ENCODE measurements at places on chromosomes 7 and 10.

DNA sequence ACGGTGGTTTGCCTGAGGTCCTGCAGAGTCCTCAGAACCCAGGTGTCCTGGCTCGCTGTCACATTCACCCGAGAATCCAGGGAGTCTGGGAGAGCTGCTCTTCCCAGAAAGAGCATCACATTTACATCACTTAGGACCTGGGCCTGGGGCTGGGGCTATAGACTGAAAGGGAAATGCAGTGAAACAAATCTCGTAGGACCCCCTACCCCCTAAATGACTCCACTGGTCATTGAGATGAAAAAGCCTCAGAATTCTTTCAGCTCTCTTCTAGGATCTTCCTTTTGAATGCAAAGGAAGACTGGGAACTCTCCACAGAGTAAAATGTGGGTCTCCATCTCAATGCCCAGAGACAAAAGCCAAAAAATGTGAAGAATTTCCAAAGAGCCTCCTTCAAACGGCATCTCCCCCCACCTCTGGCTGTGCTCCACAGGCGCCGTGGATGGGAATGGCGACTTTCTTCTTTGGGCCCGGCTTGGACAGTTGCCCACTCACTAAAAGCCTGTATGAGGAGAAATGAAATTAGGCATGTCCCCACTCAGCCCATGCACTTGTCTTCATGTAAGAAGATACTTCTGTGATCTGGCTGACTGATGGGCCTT, 49.0 kb upstream of the PODXL start:
- DNase-seq: no peak

DNA sequence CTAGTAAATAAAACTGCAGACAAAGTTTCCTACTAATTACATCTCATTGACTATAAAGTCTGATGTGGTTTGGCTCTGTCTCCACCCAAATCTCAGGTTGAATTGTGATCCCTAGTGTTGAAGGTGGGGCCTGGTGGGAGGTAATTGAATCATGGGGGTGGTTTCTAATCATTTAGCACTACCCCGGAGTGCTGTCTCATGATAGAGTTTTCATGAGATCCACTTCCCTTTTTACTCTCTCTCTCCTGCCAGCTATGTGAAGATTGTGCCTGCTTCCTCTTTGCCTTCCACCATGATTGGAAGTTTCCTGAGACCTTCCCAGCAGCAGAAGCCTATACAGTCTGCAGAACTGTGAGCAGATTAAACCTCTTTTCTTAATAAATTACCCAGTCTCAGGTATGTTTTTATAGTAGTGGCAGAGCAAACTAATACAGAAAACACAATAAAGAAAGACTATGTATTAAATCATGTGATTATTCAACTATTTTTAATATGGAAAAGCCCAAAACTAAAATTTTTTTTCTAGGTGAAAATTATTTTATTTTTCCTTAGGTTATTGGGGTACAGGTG, 232.1 kb downstream of the FZD1 start:
- no peak for DNase-seq

- DNase-seq: no peak
These were observed 65.9 kb downstream of the FGFR2 start for GRCh38 chr10:121532292-121532864.

DNA sequence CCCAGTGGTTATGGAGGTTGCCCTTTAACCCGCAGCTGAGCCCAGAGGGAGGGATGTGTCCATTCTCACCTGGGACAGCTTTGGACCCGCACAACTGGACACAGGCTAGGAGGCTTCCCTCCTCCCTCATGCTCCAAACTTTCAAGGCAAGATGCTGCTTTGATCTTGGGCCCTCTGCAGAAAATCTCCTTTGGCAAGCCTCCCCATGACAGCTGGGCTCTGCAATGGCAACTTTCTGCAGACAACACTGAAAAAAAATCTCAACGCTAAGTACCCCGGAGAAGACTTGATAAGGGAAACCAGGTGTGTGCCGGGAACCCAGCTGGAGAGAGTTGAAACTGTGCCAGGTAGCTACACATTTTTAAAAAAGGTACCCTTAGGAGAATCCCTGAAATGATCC, 610.1 kb downstream of the LRMDA start:
- DNase-seq: no peak

GRCh38 chr7:77799078-77799964, 748 bp downstream of the PHTF2 start:
- DNase-seq: no peak

- no peak for DNase-seq
These were observed 83.8 kb upstream of the MACROH2A2 start for GRCh38 chr10:69968830-69969229.

- no peak for DNase-seq
These were observed 64.3 kb downstream of the HOXA1 start for GRCh38 chr7:27031289-27032172.

- no peak for DNase-seq
These were observed 33.7 kb downstream of the ZNF775 start for GRCh38 chr7:150412518-150413488.

DNA sequence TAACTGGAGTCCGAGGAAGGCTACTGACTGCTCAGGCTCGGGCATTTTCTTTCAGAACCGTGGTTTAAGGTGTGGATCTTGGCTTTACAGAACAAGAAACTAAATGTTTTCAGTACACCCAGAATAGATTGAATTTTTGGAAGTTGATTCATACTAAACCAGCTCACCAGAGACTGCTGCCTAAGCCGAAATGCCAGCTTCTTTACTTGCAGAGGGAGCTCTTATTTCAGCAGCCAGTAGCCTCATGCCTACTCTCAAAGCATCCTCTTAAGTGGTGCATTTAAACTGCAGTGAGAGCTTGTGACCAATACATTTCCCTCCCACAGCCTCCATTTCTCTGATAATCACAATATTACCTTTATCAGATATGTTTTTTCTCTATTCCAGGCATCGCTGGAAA, 615.1 kb downstream of the SUGCT start:
- DNase-seq: no peak

- DNase-seq: no peak
These were observed 73.5 kb downstream of the ZFAND4 start for GRCh38 chr10:45599021-45599603.

- no peak for DNase-seq
These were observed 56.5 kb upstream of the ORC5 start for GRCh38 chr7:104264285-104264684.

DNA sequence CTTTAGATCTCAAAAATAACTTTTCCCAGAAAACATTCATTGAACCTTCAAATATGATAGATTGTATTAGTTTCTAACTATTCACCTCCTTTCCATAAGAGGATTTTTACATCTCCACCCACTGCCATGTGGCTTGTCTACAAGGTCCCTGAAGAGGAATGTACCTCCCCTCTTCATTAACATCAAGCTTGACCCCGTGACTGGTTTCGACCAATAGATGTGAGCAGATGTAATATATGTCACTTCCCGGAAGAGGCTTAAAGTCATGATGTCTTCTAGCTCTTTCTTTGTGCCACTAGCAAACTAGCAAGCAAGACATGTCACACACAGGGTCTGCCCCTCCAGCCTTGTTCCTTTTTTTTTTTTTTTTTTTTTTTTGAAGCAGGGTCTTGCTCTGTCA, 6.9 kb downstream of the BAZ1B start:
- no peak for DNase-seq

DNA sequence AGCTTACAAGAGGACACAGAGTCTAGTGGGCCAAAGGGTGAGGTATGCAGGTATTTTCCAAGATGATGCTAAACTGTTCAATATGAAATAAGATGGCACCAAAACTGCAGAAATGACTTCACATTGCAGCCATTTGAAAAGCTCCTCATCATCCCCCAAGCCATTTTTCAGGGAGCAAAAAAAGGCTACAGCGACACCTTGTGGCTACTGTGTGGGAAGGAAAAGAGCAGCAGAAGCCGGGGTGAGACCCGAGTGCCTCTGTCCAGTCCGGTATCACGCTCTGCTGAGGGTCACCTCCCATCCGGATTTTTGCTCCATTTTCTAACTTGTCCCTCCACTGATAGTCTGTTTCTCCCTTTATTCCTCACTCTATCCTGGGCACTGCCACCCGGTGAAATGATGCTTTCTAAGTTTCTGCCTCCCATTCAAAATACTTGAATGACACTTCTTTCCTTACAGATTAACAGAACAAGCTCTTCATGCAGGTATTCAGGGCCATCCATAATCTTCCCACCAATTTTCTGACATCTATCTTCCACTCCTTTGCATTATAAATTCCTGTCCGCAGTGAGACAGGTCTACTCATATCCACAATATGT, 220.2 kb downstream of the DGKI start:
- no peak for DNase-seq

DNA sequence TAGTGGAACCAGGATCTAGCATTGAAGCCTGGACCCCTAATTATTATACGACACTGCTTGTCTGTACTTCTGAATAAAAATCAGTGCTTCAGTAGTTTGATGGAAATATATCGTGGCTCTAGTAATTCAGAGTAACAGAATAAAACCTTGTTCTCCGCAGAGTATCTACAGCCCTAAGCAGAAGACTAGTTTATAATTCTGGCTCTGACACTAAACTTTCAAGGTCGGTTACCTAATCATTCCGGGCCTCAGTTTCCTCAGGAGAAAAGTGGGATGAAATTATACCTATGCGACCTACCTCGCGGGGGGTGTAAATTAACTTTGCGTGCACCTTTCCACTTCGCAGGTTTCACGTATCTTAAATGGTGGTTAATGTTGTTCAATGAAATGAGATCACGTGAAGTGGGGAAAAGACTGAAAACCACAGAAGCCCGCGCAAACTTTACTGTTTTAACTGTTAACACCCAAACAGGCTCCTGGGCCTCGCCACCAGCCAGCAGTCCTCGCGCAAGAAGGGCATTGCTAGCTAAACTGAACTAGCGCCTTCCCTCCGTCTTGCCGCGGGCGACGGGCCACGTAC, 615 bp downstream of the THAP5 start:
- DNase-seq: no peak

DNA sequence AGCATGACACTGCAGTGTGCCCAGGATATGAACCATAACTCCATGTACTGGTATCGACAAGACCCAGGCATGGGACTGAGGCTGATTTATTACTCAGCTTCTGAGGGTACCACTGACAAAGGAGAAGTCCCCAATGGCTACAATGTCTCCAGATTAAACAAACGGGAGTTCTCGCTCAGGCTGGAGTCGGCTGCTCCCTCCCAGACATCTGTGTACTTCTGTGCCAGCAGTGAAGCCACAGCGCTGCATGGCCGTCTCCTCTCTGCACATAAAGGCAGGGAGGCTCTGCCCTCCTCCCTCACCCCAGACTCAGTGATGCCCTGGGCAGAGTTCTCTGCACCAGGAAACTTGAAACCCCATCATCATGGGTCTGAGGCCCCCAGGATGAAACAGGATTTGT, 70.7 kb upstream of the PRSS58 start:
- DNase-seq: no peak

GRCh38 chr10:68628576-68629127, 68.5 kb downstream of the TET1 start:
- DNase-seq: no peak

DNA sequence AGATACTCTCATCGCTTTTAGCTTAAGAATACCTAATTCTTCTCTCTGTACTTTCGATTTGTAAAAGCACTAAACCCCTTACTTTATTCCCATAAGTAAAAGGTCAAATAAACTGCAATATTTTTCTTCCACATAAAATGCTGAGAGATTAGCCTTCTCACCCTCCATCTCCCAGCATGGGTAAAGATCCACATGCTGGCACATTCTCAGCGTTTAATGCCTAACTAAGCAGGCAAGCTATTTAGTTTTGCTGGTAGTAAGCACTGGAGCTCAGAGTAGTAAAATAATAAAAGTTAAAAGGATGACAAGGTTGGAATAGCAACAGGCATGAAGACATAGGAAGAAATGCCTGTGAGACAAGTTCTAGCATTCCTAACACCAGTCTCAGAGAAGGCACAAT, 65.9 kb upstream of the NEBL start:
- no peak for DNase-seq

GRCh38 chr7:45708046-45708950, 134.1 kb downstream of the ADCY1 start:
- DNase-seq: no peak

DNA sequence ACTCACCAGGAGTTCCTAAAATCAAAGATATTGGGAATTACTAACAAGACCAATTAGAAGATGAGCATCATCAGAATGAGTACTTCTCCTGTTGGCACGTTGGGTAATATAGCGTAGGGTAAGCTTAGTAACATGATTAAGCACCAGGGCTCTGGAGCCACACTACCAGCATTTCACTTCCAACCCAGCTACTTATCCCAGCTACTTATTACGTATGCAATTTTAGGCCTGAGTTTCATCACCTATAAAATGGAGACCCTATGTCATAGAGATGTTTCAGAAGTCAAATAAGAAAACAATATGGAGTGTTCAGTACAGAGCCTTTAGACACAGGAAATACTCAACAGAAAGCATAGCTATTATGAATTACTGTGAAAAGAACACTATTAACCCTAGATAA, 19.0 kb downstream of the GDI2 start:
- no peak for DNase-seq

GRCh38 chr7:26144184-26145080, 7.6 kb upstream of the NFE2L3 start:
- no peak for DNase-seq

DNA sequence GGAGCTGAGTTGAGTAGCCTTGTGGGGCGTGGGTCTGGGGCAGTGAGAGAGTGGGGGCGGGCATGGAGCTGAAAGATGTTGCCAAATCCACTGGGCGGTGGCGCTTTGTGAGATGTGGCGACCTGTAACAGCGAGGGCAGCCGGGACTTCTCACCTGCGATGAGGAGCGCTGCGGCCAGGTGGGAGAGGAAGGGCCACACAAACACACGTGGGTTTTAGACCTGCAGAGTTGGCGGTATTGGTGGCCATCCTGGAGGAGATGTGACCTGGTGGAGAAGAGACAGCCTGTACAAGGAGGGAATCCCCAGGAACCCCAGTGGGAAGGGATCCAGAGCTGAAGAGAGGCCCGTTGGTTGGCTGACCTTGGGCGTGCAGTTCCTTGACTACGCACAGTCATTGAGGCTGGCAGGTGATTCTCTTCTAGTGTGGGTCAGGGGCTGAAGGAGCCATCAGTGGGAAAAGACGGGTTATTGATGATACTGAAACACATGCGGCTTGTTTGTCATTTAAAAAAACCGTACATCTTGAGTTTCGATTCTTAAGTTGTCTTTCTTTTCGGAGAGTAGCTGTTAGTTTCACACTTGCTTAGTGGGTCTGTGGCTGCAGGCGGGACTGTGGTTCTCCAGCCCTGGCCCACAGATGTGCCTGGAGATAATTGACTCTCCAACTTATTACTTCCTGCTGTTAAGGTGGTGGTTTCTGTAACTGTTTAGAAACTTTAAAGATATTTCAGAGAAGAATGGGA, 2.4 kb downstream of the CHST12 start:
- DNase-seq: no peak
